ENCODE measurements at places on chromosomes 4 and X.

GRCh38 chr4:99507762-99508161 lies 3.1 kb upstream of the C4orf17 start:
- DNase-seq = no peak

GRCh38 chrX:155745792-155746191 lies 133.0 kb upstream of the TMLHE start:
- DNase-seq = no peak

DNA sequence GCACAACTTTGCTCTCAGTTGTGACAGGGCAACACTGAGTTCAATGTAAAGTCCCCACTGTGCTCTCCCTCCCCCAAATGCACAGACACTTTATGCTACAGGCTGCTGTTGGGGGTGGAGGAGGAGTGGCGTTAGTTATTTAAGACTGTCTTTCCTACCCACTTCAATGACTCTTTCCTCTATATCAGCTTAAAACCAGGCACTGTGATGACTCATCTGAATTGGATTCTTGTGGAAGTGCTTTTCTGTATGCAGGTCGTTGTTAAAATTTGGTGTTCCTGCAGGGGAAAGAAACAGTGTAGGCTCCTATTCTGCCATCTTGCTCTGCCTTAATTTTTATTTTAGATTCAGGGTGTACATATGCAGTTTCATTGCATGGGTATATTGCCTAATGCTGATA lies 1157.2 kb upstream of the ADGRL3 start:
- DNase-seq = no peak

DNA sequence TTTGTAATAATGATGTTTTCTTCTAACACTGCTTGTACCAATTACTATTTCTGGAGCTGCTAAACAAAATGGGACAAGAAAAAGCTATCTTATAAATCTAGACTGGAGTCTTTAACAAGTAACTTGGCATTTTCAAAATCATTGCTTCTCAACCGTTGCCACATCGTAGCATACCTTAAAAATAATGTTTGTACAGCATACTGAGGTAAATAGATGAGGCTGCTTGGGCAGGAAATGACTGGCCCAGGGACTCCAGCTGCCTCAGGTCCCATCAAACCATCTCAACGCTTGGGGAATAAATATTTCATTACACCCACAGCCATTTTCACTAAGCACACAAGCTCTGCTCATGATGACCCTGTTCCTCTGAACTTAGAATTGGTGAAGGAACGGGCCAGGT lies 115.1 kb downstream of the SPANXA1 start:
- no peak for DNase-seq

DNA sequence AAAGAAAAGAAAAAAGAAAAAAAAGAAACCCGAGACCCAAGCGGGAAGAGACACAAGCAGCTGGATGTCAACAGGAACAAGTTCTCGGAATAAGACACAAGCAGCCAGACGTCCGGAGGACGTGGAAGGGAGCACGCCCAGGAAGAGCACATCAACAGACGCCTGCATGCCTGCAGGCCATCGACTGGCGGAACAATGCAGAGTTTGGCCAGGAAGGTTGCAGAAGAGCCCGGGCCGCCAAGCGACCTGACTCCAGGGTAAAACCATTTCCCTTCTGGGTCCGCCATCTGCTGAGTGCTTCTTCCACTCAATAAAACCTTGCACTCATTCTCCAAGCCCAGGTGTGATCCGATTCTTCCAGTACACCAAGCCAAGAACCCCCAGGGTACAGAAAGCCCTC lies 95.6 kb upstream of the PRR32 start:
- no peak for DNase-seq

GRCh38 chr4:85431156-85431555 lies 43.8 kb upstream of the ARHGAP24 start:
- no peak for DNase-seq

GRCh38 chr4:68864438-68865187 lies 48.8 kb downstream of the UGT2B10 start:
- no peak for DNase-seq

DNA sequence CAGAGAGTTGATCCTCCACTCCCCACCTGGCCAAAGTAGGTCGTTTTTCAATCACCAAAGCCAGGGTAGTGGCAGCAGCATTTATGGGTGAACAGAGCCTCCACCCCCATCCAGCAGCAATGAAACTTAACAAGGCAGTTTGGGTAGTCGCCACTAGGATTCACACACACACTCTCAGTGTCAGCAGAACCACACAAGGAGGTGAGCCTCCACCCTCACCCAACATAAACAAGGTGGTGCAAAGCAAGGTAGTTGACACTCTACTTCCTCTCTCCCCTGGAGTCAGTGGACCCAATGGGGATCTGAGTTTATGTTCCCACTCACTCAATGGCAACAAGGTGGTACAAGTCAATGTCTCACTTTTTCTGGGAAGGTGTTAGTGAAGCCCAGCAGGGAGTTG lies 50.4 kb upstream of the CCDC149 start:
- no peak for DNase-seq

- DNase-seq = peak; percentile 27
These were observed 5.7 kb downstream of the TCEANC start for GRCh38 chrX:13658602-13659001.

GRCh38 chr4:43238585-43238984 lies 346.1 kb downstream of the GRXCR1 start:
- no peak for DNase-seq

GRCh38 chrX:13774696-13775095 lies 40.1 kb downstream of the OFD1 start:
- no peak for DNase-seq

GRCh38 chr4:20317424-20317985 lies 65.8 kb downstream of the SLIT2 start:
- no peak for DNase-seq

GRCh38 chr4:47010347-47010911 lies 17.0 kb upstream of the GABRA4 start:
- DNase-seq = no peak

GRCh38 chr4:19063662-19064061 lies 1042.1 kb upstream of the LCORL start:
- no peak for DNase-seq

GRCh38 chr4:52948057-52948423 lies 85.9 kb downstream of the RASL11B start:
- no peak for DNase-seq

- no peak for DNase-seq
These were observed 29.3 kb downstream of the ZNF827 start for GRCh38 chr4:145909281-145909715.

DNA sequence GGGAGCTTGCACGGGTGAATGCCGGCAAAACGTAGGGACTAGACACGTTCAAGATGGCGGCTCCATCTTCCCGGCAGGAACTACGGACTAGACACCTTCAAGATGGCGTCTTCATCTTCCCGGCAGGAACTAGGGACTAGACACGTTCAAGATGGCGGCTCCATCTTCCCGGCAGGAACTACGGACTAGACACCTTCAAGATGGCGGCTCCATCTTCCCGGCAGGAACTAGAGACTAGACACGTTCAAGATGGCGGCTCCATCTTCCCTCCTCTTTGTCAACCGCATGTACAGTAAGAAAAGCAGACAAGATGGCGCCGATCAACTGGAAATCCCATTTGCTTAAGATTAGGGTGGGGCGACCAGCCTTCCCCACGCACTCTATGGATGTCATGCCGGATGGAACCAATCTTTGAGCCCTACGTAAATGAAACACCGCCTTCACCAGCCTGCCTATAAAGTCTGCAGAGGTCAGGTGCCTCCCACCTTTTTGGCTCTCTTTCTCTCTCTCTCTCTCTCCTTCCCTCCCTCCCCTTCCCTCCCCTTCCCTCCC lies 222.4 kb downstream of the CRLF2 start:
- peak; percentile 55 for DNase-seq

- no peak for DNase-seq
These were observed 29.3 kb upstream of the MAML3 start for GRCh38 chr4:140183270-140183669.

GRCh38 chr4:71697031-71697430 lies 86.8 kb downstream of the GC start:
- DNase-seq = no peak

- DNase-seq = no peak
These were observed 489.7 kb upstream of the GNPDA2 start for GRCh38 chr4:45215976-45216542.

DNA sequence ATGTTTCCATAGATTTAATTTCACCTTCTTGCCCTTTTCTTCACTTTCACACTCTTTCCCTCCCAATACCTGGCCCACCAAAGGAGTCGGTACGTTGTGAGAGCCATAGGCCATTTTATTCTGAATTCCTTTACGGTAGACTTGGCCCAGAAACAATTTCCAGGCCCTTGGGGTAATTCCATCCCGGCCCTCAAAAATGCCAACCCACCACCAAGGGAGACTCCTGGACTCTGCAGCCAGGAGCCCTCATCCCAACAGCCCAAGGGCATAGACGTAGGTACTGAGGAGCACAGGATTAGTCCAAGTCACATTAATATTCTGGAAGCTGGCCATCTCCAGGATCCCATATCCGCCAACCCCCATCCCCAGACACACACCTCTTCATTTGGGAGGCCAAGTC lies 102.9 kb downstream of the LIMCH1 start:
- no peak for DNase-seq

DNA sequence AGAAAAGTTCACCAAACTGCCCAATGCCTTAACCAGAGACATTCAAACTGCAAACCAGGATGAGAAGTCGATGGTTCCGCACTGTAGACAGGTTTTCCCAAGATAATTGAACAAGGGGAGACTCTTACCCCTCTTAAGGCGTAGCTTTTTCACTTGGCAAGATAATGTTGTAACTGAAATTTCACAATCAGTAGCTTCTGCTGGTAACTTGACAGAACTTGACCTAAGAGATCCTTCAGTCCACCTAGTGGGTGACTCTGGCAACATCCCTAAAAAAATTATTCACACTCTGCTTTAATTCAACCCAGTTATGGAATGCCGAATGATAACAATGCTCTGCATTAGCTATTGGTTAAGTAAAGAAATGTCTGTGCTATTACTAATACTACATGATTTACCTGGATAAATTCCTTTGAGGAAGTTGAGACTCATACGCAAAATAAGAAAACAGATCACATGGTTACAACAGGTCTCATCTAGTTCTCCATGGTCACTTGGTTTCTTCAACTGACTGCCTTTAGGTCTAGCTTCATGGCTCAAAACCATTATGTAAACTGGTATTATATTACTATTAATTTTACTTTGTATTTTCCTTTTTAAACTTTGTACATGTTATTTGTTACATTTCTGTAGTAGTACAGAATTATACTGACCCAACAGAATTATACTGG lies 9.1 kb downstream of the ELF2 start:
- no peak for DNase-seq

DNA sequence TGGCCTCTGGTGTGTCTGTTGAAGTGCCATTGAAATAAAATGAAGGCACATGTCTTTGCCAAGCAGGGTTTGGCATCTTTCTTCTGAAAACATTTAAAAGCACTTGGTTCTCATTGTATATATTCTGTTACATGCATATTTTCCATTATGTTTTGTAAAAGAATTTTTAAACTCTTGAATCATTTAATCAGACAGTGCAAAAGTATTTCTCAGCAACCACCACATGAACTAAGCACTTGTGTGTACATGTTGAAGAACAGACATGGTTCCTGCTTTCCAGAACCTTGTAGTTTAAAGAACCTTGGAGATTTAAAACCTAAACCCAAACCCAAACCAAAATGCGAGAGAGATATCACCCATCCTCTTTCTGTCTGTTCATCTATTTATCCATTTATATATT lies 220.3 kb upstream of the GIMD1 start:
- DNase-seq = no peak

- DNase-seq = no peak
These were observed 15.8 kb downstream of the LIN54 start for GRCh38 chr4:82994834-82995233.

DNA sequence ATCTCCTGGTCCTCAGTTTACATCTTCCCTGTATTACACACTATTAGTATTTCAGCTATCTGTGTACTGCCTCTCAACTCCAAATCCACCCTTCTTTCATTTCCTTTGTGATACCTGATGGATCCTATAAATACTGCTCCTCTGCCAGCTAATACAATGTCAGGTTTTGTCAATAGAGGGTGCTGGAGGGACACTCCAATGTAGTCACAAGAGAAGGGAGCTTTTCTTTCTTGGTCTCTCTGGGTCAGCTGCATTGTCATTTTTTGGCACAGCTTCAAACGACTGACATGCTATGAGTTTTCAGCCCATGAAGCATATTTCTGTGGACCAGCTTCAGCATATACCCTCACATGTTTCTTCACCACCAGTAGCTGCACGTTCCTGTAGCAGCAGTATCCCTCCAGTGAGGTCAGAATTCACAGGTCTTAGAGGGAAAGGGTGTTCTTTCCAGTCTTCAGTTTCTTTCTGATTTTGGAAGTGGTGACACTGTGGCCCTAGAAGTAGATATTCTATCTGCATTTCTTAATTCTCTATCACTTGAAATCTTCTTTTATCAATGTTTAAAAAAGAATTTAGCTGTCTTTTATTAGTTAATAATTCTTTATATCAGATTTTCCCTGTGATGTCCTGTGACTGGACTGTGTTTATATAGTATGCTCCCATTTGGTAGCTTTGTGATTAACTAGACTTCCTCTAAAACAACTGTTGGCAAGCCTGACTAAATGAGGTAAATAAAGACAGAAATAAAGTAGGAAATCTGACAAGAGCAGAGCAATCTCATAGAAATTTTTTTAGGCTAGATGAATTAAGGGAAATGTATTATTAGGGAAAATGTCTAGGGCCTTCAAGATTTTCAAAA lies 60.6 kb downstream of the GABRA2 start:
- no peak for DNase-seq

DNA sequence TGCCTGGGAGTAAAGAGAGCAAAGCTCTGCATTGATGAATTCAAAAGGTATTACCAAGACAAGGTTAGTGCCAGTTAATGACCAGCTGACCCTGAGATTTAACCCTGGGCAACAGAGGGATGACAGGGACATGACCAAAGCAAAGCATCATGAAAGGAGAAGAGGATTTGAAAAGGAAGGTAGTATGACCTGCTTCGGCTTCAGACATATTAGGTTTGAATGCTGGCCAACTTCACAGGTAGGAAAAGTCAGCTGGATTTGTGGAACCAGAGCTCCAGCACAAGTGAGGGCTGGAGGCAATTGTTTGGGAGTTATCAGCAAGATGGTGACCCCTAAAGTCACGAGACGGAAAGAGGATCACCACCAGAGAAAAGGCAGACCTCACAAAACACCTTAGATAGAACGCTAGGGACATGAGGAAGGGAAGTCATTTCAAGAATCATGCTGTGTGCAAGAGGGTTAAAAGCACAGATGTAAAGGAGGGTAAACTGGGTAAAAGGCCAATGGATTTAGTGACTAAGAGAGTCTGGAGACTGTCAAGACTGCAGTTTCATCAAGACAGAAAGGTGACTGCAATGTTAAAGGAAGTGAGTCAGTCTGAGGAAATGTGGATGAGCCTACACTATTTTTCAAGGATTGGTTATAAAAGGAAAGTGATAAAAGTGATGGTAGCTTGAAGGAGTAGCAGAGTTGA lies 45.6 kb downstream of the SH3RF1 start:
- no peak for DNase-seq

- no peak for DNase-seq
These were observed 434.1 kb downstream of the INPP4B start for GRCh38 chr4:142411993-142412392.

- no peak for DNase-seq
These were observed 13.1 kb upstream of the KIAA0232 start for GRCh38 chr4:6769233-6769988.

GRCh38 chr4:185880571-185880970 lies 68.6 kb upstream of the SORBS2 start:
- no peak for DNase-seq
